ENCODE measurements at places on chromosomes 1 and 21.

- no peak for DNase-seq
These were observed 111.5 kb downstream of the ENAH start for GRCh38 chr1:225541383-225541782.

GRCh38 chr1:187283984-187284383 is 455.2 kb downstream of the PLA2G4A start:
- no peak for DNase-seq

GRCh38 chr1:214310010-214310409 is 29.1 kb downstream of the SMYD2 start:
- DNase-seq = no peak

- DNase-seq = no peak
These were observed 109.8 kb downstream of the PLPPR4 start for GRCh38 chr1:99374109-99374508.

GRCh38 chr1:208298593-208299269 is 54.5 kb upstream of the PLXNA2 start:
- no peak for DNase-seq

DNA sequence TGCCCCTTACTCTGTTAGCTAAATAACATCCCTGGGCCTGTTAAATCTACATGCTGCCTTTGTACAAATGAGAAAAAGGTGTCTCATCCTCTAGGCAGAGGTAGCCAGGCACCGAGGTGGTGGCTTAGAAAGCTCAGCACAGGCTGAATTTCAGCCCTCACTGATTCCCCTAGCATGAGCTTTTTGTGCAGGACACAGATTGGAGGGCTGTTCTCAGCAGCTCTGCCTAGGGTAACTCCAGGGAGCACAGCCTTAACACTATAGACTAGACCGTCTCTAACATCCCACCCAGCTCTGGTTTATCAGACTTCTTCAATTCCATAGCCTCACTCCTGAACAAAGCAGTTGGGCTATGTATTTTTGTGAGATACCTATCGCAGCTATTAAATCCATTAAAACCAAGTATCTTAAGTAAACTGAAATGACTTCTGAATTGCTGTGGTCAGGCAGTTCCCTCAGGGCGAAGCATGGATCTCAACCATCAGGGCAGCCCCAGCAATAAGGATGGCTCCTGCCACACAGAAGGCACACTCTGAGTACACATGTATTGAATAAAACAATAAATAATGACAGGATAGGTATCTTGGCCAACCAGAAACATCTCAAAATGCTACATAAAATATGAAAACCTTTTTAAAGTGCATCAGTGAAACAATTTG is 14.8 kb downstream of the S100A6 start:
- DNase-seq = no peak

- no peak for DNase-seq
These were observed 1.5 kb downstream of the XPR1 start for GRCh38 chr1:180633057-180634056.

Measured in mesenteric fat pad (tissue), 1 donor.